ENCODE measurements at places on chromosomes 16 and 17. TPM values are rescaled to one million over a fixed set of nuclear protein-coding genes. Genes with fewer than 3 reads are reported as not detected.
A peak's percentile ranks its signal among the peaks of the same experiment; 100 is the strongest.

DNA sequence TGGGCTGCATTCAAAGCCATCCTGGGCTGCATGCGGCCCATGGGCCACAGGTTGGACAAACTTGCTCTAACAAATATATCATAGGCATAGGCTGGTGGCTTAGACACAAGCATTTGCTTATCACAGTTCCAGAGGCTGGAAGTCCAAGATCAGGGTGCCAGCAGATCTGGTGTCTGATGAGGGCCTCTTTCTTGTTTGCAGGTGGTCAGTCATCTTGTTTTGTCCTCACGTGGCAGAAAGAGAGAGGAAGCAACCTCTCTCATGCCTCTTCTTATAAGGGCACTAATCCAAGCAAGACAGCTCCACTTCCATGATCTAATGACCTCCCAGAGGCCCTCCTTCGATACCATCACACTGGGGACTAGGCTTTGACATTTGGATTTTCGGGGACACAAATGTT is 238.7 kb upstream of the TNRC6C start:
- no peak for DNase-seq

GRCh38 chr16:89034971-89035668 is 58.1 kb upstream of the CBFA2T3 start:
- no peak for DNase-seq

- no peak for DNase-seq
These were observed 4.1 kb upstream of the FAAP100 start for GRCh38 chr17:81556175-81556691.

- no peak for DNase-seq
These were observed 53.4 kb downstream of the GRB2 start for GRCh38 chr17:75352079-75352569.

- DNase-seq = no peak
These were observed 13.3 kb upstream of the ABR start for GRCh38 chr17:1192911-1193699.

Gene SEZ6
- total RNA-seq = not detected

DNA sequence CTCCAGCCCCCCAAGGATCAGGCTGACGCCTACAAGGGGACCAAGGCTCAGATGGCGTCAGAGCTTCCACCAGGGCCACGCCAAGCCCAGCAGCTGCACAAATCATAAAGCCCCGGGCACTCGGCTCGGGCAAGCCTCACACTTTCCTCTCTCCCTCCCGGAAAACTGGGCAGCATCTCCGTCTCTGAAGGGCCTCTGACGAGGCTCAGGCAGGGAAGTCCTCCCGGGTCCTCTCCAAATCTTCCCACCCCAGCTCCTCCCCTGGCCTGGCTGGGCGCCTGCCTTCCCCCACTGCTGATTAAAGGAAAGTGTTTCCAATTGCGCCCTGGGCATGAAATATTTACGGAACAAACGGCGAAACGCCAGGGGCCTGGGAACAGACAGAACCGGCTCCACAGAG is 38.5 kb downstream of the PIEZO1 start:
- DNase-seq = no peak

GRCh38 chr16:47644661-47645060 is 183.5 kb downstream of the PHKB start:
- DNase-seq = no peak

GRCh38 chr17:5127910-5128309 is 12.1 kb downstream of the USP6 start:
- DNase-seq = no peak

Gene CLDN7
- total RNA-seq = 1.6 TPM

DNA sequence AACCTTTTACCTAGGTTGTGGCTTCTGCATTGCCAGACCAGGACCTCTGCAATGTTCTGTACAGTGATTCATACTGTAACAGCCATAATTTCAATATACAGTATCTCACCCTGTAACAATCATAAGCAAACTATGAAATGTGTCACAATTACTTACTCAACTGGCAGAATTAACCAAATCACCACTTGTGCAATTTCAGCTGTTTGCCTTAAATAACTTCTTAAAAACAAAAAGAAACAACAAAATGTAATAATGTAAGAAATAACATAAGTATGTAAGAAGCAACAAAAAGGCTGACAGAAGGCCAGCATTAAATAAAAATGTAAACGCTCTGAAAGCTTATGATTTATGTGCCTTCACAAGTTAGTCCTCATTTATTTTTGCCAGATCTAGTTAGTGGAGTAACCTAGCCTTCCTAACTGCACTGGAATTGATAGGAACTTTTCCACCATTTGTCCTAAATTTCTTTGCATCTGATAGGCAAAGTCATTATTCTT is 96.9 kb downstream of the SKAP1 start:
- DNase-seq = no peak

Gene SLC16A13
- 1.4 TPM for total RNA-seq

DNA sequence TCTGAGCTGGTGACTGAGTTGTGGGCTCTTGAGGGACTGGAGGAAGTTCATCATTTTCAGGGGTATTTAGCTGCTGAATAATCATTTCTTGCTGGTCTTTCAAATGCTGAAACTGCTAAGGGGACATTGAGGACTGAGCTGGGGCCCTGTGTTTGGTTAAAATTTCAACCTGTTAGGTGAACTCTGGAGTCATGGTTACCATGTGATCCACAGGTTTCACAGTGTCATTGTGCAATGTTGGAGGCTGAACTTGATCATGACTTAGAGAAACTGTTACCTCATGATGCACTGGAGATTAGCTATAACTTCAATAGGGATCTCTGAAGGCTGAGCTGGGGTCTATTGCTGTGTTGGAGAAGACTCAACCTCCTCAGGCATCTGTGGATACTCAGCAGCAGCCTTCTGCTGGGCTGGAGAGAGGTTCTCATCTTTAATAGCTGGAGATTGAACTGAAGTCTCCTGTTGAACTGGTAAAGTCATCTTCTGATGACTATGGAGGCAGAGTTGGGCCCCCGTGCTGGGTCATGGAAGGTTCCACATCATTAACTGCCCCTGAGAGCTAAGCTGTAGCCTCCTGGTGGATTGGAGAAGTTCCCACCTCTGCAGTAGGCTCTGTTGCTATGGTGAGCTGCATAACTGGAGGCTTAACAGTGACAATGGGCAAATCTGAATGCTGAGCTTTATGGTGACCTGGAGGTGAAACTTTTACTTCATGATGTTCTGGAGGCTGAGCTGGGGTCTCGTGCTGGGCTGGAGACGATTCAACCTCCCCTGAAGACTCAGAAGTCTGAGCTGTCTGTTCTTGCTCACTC is 15.2 kb downstream of the RDM1 start:
- DNase-seq = no peak

GRCh38 chr17:61007980-61008379 is 330.3 kb downstream of the BCAS3 start:
- no peak for DNase-seq

Gene IRX3
- 94.4 TPM for total RNA-seq

DNA sequence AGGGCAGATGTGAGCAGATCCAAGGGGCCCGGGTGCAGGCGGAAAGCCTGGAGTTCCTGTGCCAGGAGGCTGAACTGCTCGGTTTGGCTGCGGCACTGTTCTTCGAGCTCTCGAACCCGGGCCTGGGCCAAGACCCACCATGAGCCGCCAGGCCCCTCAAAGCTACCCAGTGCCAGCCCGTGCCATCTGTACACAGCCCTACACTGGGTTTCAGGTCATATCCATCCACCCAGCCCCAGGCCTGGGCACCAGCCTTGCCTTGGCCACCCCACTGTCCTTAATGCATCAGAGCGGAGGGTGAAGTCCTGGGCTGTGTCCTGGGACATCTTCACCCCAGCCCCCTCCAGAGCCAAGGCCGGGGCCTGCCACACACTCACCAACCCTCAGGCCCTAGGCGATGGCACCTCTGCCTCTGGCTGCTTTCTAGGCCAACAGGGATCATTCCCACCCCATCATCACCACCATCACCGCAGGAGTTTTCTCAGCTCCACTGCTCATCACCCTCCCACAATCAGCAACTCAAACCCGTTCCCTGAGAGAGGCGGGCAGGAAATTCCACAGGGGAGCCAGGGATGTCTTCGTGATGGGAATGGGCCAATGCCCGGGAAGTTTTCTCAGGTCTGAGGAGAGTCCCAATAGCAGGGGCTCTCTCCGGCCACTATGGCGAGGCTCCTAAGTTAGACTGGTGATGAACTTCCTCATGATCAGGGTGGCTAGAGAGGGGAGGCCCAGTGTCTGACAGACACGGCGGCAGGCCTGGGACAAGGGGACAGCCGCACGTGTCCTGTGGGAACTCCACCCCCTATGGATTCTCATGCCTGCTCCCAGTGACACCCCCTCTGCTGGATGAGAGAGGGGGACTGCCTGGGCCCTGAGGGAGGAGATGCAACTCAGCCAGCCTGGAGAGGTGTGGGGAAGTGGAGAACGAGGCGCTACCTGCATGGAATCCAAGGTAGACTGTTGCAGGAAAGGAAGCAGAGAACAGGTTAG is 9.1 kb downstream of the TSPOAP1 start:
- DNase-seq = peak; percentile 5

- DNase-seq = peak; percentile 78
These were observed 1.3 kb upstream of the HIC1 start for GRCh38 chr17:2053380-2054261.

Gene WNT3
- 0.96 TPM for total RNA-seq

Gene LRRC3C
- total RNA-seq = not detected

GRCh38 chr17:34511931-34512330 is 67.5 kb upstream of the TMEM132E start:
- DNase-seq = no peak

- no peak for DNase-seq
These were observed 127.3 kb downstream of the NLK start for GRCh38 chr17:28169621-28170349.

Measured in left ventricle myocardium inferior (tissue), 1 donor.